Activated naive CD8-positive, alpha-beta T cell treated with anti-CD3 and anti-CD28 coated beads for 36 hours (primary cell): ENCODE measurements at places on chromosomes 1 and 21. TPM values are rescaled to one million over a fixed set of nuclear protein-coding genes. Genes with fewer than 3 reads are reported as not detected.

Gene TCHH
- 0.22 TPM for total RNA-seq

Gene CD247
- total RNA-seq: 166 TPM

Gene DENND2C
- total RNA-seq: 0.91 TPM

Gene HAX1
- 181 TPM for total RNA-seq

Gene IL19
- total RNA-seq: not detected

Gene GJB5
- not detected for total RNA-seq

Gene FLG2
- not detected for total RNA-seq

Gene CNTN2
- not detected for total RNA-seq

Gene FAM163A
- not detected for total RNA-seq

GRCh38 chr1:53342735-53343470 lies 15.0 kb upstream of the LRP8 start:
- no peak for DNase-seq

DNA sequence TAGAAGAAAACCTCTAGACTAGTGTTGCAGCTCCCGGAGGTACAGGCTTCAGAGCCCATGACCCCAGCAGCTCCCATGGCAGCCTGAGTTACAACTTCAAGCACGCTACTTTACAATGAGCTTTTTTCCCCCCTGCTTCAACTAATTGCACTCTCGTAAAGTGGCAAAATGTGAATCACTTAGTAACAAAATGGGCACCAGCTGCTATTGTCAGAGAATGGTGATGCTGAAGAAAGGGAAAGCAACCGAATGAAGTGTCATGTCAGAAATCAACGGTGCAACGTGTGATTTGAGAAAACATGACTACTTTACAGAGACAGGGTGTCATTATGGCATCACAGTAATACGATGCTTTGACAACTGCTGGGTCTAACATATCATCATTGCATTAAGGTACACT lies 40.5 kb downstream of the ESRRG start:
- no peak for DNase-seq

GRCh38 chr1:147726168-147726567 lies 34.2 kb downstream of the GJA5 start:
- no peak for DNase-seq

DNA sequence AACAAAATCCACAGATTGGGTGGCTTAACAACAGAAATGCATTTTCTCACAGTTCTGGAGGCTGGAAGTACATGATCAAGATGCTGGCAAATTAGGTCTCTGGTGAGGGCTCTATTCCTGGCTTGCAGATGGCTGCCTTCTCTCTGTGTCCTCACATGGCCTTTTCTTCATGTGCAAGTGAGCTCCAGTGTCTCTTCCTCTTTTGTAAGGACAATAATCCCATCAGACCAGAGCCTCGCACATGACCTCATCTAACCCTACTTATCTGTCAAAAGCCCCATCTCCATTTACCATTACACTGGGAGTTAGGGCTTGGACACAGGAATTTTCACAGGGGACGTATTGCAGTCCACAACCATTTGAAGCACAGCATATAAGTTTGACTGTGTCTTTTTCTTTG lies 181.6 kb downstream of the NEGR1 start:
- DNase-seq: no peak

- no peak for DNase-seq
Measured at GRCh38 chr1:156498432-156499193, 2.0 kb downstream of the MEF2D start.

DNA sequence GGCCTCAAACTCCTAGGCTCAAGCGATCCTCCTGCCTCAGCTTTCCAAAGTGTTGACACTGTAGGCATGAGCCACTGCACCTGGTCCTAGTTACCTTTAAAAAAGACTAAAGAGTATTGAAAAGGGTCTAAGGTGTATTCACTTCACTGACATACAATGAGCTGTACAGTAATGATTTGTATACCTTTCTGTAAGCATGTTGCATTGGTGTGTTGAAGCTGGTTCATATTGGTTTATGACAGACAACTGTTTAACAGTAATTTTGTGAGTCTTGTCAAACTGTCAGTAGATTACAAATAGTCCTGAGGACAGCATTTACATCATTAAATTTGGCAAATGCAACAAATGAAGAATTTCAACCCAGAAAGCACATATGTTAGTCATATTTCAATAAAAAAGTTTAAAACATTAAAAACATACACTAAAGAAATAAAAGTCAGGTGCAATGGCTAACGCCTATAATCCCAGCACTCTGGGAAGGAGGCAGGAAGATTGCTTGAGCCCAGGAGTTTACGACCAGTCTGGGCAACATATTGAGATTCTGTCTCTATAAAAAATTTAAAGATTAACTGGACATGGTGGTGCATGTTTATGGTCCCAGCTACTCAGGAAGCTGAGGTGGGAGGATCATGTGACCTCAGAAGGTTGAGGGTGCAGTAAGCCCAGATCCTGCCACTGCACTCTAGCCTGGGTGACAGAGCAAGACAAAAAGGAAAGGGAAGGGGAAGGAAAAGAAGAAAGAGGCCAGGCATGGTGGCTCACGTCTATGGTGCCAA lies 88.3 kb upstream of the HP1BP3 start:
- no peak for DNase-seq

DNA sequence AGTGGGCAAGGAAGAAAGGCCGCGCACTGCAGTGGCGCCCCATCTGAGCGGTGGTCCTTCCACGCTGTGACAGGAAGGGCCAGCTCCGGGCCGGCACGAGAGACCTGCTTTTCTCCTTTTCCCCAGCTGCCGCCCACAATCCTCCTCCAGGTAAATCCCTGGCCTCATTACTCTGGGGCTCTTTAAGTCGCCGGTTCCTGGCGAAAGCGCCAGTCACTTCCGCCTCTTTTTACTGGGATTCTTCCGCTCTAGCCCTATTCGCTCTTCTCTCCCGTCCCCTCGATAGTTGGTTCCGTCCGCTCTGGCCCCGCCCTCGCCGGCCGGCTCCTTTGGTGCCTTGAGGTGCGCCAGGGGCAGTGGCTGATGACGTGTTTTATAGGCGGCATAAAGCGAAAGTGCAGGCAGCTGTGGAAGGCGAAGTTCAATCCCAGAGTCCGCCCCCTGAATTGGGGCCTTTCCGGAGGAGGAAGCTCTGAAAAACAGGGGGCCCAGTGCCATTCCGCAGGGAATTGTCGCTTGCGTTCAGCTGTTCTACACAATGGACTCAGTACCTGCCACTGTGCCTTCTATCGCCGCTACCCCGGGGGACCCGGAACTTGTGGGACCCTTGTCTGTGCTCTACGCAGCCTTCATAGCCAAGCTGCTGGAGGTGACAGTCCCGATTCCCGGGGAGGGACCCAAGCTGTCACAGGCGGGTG lies 26.2 kb downstream of the MIA3 start:
- peak; percentile 98 for DNase-seq

DNA sequence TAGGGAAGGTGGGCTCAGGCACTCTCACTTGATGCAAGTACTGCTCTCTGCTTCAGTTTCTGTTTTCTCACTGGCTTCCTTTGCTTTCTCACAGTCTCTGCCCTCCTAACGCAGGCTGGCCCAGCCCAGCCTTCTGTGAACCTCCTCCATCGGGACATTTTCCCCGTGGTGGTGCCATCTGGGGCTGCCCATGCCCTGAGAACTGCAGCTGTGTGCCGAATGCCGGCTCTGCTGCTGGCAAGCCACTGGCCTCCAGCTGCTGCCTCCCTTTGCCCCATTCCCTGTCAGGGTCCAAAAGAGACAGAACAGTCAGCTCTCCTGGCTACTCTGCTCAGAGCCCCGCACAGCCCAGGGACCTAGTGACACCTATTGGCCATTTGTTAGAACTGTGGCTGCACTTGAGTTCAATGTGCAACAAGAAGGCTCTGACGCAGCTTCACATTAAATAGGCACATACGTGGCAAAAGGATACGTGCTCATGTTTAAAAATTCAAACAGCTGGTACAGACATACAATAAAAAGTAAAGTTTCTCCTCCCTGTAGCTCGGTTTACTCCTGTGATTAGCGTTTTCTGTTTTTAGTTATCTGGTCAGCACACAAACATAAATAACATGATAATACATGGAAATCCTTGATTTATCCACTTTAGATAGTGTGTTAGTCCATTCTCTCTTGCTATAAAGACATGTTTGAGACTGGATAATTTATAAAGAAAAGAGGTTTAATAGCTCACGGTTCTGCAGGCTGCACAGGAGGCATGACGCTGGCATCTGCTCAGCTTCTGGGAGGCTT lies 46.6 kb downstream of the FCRL5 start:
- peak; percentile 32 for DNase-seq

GRCh38 chr1:235063068-235063765 lies 65.4 kb downstream of the TOMM20 start:
- no peak for DNase-seq

DNA sequence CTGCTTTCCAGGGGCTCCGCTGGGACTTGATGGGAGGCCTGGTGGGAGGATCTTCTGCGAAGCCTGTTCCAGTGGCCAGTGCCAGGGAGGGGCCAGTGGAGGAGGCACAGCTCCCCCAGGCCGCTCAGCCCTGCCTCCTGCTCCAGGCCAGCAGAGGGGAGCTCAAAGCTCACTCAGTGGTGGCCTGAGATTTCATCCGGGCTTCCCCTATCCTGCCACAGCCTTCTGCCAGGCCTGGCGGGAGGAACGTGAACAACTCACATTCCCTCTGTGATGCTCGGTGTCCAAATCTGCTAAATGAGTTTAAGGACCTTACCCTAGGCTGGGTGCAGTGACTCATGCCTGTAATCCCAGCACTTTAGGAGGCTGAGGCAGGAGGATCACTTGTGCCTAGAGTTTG lies 3.3 kb downstream of the CLCNKB start:
- DNase-seq: no peak

- DNase-seq: no peak
Measured at GRCh38 chr1:239909898-239910297, 181.8 kb upstream of the FMN2 start.

DNA sequence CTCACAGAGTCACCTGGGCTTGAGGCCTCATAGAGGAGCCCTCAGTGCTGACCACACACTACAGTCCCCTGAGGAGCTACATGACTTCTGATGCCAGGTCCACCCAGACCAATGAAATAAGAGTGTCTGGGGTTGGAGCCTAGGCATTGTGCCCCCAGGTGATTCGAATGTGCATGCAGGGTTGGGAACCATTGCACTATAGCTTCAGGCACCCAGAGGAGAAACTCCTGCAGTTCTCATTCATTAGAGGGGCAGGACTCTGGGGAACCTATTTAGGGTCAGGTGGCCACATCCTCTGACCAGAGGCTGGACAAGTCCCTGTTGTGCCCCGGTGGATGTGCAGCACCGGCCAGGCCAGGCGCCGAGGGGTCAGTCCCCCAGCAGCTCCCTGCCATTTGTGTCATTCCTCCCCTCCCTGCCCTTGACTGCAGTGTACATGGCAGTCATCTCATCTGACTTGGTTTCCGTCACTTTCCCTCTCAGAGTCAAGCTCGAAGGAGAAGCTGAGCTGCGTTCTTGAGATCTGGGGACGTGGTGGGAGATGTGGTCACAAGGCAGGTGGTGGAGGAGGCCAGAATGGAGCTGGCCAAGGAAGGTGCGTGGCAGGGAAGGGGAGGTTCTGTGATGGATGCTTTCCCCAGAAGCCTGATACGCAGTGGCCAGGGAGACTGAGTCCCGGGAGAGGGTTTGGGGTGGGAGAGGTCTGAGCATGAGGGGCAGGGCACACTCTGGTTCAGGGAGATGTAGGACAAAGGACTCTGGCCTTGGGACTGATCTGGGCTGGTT lies 6.4 kb downstream of the CLDN19 start:
- no peak for DNase-seq

DNA sequence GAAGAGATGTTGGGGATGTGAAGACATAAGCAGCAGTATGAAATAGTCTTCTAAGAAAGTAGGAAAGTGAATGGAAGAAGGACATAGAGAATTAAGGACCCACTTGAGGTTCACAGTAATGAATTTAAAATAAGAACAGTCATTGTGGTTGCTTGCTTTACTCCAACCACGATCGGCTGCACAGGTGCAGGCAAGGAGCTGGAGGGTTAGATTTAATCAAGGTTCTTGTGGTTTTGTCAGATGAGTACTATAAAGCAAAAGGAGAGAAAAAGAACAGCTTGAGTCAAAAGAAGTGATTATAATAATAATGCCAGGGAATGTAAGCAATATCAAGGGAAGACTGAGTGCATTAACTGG lies 46.1 kb upstream of the RBM34 start:
- peak; percentile 33 for DNase-seq

- DNase-seq: peak; percentile 79
Measured at GRCh38 chr1:235093696-235094592, 34.7 kb downstream of the TOMM20 start.

DNA sequence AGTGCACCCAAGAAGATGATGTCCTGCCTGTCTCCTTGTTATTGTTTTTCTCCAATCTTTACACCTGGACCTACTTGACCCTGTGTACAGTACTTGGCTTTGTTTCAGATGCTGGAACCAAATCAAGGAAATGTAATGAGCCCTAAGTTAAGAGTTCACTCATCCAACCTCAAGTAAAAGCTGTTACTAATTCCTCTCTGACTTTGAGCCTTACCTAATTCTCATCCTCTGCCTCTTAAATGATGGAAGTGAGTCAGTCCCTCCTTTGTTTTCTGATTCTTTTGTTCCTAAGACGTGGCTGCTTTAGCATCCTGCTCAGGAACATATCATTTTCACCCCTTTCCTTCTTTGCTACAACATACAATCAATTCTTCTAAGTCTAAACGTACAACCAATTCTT lies 15.3 kb upstream of the PLA2G4A start:
- DNase-seq: no peak

DNA sequence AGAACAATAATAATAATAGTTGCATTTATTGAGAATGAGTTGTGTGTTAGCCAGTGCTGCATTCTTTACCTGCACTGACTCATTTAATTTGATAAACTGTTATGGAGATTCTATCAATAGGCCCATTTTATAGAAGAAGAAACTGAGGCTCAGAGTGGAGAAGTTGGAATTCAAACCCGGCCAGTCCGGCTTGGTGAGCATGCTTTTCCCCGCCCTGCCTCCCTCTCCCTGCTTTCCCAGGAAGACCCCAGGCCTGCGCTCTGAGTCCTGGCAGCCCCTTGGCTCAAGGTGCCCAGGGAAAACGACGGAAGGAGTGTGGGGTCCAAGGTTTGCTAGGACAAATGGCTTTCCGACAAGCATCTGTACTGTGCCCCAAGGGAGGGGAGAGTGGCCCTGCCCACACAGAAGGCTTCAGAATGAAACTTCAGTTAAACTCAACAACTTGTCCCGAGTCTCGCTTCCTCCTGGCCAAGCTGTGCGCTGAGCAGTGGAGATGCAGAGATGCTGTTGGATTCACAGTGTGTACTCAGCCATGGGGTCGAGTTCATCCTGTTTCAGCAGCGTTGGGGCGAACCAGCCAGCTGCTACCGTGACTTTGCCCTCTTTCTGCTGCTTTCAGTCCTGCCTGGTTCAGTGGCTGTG lies 23.3 kb upstream of the PADI6 start:
- no peak for DNase-seq
